NCI-H187 (cell line): ENCODE measurements at places on chromosomes 13 and 19.
A peak's percentile ranks its signal among the peaks of the same experiment; 100 is the strongest.

DNA sequence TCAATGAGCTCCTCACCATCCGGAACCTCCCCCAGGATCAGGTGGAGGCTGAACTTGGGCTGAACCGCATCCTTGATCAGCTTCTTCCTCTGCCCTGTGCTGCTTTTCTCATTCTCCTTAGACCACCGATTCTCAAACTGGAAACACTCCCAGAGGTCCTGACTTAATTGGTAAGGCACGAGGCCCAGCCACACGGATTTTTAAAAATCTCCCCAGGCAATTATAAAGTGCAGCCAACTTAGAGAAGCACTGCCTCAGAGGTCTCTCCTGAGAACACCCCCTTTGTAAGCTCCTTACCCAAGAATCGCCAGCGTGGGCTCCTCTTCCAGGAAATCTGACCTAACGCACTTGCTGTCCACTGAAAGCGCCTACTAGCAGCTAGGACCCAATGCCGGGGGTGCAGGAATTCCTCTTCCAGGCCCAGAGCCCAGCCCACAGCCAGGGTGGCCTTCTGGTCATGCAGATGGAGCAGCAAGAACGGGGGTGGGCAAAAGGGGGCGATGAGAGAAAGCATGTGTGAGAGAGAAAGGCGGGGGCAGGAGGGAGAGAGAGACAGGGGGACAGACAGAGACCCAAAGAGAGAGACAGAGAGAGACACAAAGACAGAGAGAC, 66.9 kb upstream of the CACNA1A start:
- DNase-seq: no peak

- DNase-seq: no peak
Observed at GRCh38 chr19:12111943-12112637, 28.1 kb downstream of the ZNF20 start.

DNA sequence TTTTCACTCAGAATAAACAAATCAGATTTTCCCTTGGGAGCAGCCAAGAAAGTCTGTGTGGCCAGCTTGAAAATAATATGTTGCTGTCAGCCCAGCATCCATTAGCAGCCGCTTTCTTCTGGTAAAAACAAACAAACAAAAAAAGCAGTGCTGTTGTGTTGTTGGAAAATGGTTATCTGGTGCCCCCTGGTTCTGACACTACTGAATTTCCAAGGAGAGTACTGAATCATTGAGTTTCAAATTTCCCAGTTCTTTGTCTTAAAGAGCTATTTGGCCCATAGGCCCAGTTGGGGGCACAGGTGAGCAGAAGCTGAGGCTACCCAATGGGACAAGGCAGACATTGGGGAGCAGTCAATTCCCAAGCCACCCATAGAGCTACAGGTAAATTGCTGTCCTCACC, 995.9 kb downstream of the UQCRFS1 start:
- DNase-seq: no peak

- no peak for DNase-seq
Observed at GRCh38 chr19:48149430-48149829, 20.7 kb downstream of the LIG1 start.

DNA sequence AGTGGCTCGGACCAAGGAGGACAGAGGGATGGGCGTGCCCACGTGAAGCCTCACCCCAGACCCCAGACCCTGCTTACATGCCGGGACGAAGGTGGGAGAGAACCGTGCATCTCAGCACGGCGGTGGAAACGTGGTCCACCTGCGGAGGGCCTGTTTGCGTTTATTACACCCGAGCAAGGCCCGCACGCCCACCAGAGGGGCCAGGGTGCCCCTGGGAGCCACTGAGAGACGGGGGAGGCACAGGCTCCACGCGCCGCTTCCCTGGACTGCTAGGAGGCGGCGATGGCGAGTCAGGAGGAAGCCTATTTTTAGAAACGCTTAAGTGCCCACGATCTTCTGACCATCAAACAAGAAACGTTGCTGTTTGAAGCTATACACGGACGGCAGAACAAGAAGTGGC, 80.7 kb downstream of the ATP11A start:
- DNase-seq: no peak

DNA sequence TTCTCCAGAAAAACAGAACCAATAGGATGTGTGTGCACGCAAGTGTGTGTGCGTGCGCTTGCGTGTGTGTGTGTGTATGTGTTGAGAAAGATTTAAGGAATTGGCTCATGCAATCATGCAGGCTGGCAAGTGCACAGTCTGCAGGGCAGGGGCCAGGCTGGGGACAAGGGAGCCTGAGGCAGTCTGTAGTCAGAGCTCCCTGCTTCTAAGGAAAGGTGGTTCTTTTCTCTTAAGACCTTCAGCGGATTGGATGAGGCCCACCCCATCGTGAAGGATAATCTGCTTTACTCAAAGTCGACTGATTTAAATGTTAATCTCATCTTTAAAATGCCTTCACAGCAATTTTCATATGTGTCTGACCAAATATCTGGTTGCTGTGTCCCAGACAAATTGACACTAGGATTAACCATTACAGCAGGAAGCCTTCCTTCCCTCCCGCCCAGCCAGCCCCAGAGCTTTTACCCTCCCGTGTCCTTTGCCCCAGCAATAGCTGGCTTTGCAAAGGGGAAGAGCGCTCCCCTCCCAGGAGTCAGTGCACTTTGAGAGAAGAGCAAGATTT, 15.0 kb upstream of the NAXD start:
- no peak for DNase-seq

GRCh38 chr13:98664510-98664909, 87.6 kb upstream of the STK24 start:
- DNase-seq: no peak

DNA sequence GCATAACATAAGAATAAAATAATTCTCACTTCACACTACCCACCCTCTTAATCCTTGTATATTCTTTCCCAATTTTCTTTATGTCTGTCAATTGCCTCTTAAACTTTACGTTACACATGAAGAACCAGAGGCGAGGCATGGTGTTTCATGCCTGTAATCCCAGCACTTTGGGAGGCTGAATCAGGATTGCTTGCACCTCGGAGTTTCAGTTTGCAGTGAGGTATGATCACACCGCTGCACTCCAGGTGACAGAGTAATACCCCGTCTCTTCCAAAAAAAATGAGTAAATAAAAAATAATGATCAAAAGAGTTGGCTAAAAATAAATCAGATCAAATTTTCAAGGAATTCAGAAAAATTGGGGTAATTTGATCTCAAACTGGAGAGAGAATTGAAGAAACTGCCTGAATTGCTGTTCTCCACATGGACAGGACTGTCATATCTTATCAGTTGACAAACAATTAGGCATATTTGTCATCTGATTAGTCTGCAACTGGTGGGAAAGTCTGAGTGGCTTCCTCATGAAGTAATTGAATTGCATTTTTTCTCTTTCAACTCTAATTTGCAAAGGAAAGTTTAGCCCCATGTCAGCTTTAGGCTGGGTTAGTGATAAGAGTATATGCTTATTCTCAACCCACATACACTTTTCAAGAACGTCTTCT, 302.9 kb downstream of the ITGBL1 start:
- DNase-seq: no peak

DNA sequence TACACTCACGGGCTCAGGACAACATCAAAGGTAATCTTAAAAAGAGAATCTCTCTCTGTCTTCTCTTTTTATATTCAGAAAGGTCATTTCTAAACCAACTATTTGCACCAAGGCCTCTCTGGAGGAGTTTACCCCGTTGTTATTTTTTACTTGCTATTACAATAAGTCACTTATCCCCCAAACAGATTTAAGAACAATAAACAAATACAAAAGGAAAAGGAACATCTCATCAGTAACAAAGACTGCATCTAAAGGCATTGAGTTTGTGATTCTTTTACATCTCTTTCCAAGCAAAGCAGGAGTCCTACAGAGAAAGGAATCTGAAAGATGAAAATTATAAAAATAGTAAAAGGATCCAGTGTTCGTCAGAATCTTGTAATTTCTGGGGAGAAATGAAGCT, 75.4 kb downstream of the GGACT start:
- no peak for DNase-seq

- DNase-seq: no peak
Observed at GRCh38 chr13:93653776-93654175, 427.2 kb downstream of the GPC6 start.

- DNase-seq: no peak
Observed at GRCh38 chr19:6275170-6275744, 4.5 kb downstream of the MLLT1 start.

GRCh38 chr13:69809152-69809551, 298.5 kb upstream of the ATXN8OS start:
- DNase-seq: no peak

GRCh38 chr13:111008351-111008750, 93.5 kb upstream of the ANKRD10 start:
- no peak for DNase-seq

- DNase-seq: no peak
Observed at GRCh38 chr13:39025433-39025839, 12.5 kb downstream of the PROSER1 start.

DNA sequence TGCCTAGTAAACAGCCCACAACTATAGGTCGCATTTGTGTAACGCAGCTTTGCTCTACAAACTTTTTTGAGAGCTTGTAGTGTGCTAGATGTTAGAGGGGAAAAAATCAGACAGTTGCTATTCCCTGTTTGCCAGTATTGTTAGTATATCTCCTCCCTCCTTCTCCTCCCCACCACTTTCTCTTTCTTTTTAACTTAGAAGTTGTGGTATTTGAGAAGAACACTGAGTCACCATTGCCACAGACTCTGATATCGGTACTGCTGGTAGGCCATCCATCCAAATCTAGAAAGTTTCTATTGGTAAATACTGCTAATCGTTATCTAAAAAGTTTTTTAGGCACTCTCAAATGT, 666 bp downstream of the POMP start:
- no peak for DNase-seq

GRCh38 chr19:33630880-33631608, 9.3 kb downstream of the CHST8 start:
- no peak for DNase-seq

- DNase-seq: no peak
Observed at GRCh38 chr19:5041168-5041912, 72.4 kb downstream of the KDM4B start.

- peak; percentile 77 for DNase-seq
Observed at GRCh38 chr19:35549174-35549788, 3.9 kb downstream of the TMEM147 start.

DNA sequence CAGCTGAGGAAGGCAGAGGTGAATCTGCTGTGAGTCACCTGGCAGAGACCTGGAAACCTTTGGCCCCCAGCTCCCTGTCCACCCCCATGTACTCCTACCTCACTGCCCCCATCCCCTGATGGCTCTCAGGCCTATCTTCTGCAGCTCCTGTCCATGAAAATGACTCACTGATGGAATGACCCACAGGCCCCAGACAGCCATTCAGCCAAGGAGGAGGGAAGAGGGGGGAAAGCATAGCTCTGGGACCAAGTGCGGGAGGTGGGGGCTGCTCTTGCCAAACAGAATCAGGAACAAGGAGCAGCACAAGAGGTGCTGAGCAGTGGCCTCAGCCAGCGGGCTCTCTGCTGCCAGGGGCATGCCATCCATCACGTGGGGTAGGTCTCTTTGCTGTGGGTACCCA, 111.4 kb upstream of the C1QTNF9B start:
- DNase-seq: no peak

GRCh38 chr19:16051254-16052025, 24.9 kb upstream of the TPM4 start:
- no peak for DNase-seq

DNA sequence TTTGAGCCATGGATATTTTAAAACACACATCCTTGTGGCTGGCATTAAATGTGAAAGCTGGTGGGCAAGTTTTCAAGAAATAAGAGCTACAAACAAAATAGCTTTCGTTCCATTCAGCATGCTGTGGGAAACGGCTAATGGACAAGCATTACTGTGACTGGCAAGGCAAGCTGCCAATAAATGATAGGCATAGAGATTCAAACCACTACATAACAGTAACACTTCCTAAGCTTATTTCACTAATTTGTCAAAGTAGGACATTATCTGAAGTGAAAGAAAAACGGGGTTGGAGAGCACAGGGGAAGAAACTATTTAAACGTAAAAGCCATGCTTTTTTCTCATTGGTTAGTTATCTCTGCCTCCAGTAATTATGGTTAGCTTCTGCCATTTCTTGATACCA, 26.0 kb downstream of the OBI1 start:
- no peak for DNase-seq

DNA sequence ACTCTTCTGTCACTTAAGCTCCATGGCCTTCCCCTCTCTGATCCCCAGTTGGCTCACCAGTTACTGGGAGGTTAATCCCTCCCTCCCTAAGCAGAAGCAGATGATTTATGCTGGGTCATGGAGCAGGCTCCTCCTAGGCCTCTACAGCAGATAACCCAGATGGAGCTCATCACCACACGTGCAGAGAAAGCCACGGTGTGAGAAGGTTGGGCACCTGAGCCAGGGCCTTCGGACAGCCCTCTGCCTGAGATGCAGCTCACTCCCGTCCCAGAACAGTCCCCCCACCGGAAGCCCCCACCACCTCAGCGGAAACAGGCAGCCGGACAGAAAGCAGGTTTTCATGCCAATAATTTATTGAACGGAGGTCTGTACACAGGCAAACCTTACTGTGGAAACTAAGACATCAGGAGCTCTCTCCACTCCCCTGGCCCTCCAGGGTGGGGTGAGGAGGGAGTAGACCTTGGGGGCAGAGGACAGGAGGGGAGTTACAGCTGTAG, 9.8 kb downstream of the ZNF526 start:
- DNase-seq: no peak

GRCh38 chr19:17711851-17712250, 7.4 kb upstream of the MAP1S start:
- DNase-seq: no peak

DNA sequence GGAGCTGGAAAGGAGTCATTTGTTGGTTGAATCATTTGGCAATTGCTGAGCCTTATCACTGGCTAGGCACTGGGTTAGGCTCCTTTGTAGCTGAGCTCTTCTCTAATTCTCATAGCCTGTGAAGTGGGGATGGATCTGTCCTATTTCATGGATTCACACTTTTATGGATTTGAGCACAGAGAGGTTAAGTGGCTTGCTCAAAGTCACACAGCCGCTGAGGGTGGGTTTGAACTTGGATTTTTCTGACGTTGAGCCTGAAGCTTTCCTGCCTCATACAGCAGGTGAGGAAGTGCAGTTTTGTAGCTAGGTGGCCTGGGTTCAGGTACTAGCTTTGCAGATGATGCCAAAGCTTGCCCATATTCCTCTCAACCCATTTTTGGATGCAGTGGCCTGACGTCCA, 19.4 kb downstream of the CYP4F22 start:
- no peak for DNase-seq

DNA sequence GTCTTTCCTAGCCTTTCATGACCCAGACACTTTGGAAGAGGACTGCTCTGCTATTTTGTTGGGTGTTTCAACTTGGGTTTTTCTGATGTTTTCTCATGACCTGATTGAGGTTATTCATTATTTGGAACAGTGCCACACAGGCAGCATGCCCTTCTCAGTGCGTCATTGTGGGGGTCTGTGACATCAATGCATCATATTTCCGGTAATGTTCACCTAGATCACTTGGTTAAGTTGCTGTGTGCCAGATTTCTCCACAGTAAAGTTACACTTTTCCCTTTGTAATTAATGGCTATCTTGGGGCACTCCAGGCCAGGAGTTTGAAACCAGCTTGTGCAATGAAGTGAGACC, 124.4 kb downstream of the SIPA1L3 start:
- DNase-seq: no peak
